Stimulated activated CD4-positive, alpha-beta T cell treated with anti-CD3 and anti-CD28 coated beads, TNF-alpha, amount 100 ng/mL, for 1 hour (primary cell): ENCODE measurements at places on chromosomes 4 and X.

DNA sequence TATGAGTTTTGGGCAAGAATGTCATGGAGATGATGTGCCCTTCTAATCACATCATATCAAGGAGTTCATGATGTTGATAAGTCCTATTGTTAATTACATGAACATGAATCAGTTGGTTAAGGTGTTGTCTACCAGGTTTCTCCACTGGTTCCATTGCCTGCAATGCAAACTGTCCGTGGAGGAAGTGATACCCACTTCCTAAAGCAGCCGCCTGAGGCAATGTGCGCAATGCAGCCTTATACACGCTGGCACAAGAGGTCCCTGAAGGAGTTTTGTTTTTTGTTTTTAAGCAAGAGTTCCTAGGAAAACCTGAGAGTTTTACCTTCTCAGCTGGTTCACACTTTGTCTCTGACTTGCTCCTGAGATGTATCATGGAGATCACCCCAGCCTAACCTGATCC, 5.9 kb upstream of the GPKOW start:
- DNase-seq = no peak

- no peak for DNase-seq
Measured at GRCh38 chr4:6987588-6987961, 55.6 kb upstream of the TADA2B start.

DNA sequence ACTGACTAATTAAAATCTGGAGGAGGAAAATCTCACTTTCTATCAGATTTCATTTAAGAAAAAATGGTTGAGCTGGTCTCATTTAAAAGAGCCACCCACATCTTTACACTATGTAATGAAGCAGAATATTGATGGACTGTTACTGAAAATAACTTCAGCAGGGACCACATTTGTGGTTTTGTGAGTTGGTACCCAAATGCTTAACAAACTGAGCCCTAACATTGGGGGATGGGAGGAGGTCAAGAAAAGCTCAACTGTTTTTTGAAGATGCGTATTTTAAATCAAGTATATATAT, 30.1 kb downstream of the HOPX start:
- DNase-seq = no peak

DNA sequence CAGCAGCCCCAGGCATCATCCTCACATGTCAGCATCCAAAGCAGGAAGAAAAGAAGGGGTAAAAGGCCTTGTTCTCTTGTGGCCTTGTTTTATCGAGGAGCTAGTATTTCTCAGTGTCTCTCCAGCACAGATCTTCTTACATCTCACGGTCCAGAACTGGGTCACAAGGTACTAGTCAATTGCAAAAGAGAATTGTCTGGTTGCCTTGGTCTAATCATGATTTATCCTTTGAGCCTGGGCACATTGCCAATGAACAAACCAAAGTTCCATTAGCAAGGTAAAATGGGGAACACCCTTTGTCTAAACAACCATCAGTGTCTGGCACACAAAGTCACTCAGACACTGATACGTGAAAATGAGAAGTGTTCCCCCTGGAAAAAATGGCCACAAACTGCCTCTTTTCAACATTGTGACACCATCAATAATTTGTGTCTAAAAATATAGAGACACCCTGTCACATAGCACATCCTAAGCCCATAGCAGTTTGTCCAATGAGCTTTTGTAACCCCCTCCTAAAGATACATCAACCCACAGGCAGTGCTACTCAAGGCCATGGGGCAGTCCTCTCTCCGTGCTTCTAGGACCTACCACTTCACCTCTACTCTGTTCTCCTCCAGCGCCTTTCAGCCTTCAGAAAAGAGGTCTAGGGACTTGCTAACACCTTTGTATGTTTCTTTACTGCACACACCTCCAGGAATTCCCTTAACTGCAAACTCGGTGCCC, 534.4 kb downstream of the MID1IP1 start:
- no peak for DNase-seq

DNA sequence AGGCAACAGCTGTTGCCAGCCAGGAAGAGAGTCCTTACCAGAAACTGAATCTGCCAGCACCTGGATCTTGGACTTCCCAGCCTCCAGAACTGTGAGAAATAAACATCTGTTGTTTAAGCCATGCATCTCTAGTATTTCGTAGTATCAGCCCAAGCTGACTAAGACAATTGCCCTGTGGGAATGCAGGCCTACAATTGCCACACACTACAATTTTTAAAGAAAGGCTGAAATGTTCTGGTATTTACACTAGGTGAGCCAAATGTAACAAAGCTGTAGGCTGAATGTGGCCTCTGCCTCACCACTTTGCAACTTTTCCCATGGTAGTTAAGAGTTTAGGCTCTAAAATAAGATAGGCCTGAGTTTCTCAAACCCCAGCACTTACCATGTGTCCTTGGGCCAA, 59.1 kb downstream of the SPATA18 start:
- no peak for DNase-seq

DNA sequence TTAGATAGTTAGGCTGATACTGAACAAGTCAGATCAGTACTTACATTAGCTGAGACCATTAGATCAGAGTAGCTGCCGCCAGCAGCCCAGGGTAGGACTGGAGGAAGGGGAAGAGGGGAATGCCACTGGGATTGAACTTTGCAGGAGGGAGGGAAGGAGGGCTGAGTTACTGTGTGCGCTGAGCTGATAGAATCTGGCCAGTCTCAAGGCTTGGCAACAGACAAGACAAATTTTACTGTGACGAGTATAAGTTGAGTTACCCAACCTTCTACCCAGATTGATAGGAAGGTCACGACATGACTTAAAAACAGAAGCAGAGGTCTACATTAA, 372.1 kb downstream of the OPHN1 start:
- DNase-seq = no peak

GRCh38 chr4:93646233-93646930, 182.2 kb upstream of the ATOH1 start:
- DNase-seq = no peak

GRCh38 chr4:5892323-5893003, 423 bp downstream of the CRMP1 start:
- no peak for DNase-seq

DNA sequence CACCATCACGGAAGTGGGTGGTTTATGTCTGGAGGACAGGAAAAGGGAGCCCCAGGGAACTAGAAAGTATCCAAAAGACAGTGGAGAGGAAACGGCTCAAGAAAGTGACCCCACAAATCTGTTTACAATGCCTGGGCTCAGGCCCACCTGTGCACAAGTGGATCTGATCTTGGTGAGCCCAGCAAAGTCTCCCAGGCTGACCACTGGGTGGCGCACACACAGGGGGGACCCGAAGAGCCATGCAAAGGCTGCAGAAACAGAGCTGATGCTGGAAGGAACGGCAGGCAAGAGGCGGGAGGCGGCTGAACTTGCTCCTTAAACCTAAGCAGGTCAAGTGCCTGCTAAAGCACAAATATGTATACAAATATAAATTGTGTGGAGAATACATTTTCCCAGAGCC, 9.6 kb downstream of the HAUS7 start:
- no peak for DNase-seq

- DNase-seq = no peak
Measured at GRCh38 chrX:123167621-123168020, 16.5 kb upstream of the GRIA3 start.
